RWPE1 (cell line): ENCODE measurements at places on chromosomes 2 and 18.

- no peak for DNase-seq
Measured at GRCh38 chr2:147663153-147663961, 181.5 kb upstream of the ACVR2A start.

GRCh38 chr18:54238173-54238936 lies 13.9 kb upstream of the MBD2 start:
- DNase-seq: no peak

GRCh38 chr18:75592527-75592926 lies 165.0 kb upstream of the SMIM21 start:
- DNase-seq: no peak

DNA sequence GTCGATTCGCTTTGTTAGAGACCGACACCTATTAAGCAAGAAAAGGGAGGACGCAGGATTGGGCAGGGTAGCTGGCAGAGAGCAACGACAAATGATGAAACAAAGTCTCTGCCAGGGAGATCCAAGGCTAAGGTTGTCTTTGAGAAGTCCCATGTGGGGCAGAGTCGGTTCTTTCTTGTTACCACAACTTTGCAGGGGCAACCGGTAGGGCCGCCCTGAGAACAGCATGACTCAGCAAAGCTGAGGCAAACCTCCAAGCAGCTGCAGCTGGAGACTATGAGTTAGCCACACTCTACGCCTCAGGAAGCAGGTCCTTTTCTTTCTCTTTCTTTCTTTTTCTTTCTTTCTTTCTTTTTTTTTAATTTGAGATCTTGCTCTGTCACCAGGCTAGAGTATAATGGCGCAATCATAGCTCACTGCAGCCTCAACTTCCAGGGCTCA lies 452.3 kb upstream of the ID2 start:
- DNase-seq: peak; percentile 13

DNA sequence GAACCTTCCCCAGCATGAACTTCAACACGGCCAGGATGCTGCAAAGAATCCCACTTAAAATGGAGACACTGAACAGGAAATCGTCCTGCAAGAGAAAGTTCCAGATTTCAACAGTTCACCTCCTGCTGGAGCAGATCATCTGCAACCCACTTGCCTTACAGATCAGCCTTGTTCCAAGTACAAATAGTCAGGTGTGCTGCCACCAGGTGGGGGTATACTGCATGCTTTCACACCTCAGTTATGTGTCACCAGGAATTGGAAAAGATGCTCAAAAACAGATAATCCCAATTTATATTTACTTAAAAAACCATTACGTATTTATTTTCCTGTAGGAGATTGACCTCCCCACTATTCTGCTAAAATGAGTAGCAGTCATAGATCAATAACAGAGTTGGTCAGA lies 212.3 kb downstream of the MGAT5 start:
- peak; percentile 27 for DNase-seq
